Amniotic stem cell (primary cell): ENCODE measurements at places on chromosomes 11 and 22.
A peak's percentile ranks its signal among the peaks of the same experiment; 100 is the strongest.

DNA sequence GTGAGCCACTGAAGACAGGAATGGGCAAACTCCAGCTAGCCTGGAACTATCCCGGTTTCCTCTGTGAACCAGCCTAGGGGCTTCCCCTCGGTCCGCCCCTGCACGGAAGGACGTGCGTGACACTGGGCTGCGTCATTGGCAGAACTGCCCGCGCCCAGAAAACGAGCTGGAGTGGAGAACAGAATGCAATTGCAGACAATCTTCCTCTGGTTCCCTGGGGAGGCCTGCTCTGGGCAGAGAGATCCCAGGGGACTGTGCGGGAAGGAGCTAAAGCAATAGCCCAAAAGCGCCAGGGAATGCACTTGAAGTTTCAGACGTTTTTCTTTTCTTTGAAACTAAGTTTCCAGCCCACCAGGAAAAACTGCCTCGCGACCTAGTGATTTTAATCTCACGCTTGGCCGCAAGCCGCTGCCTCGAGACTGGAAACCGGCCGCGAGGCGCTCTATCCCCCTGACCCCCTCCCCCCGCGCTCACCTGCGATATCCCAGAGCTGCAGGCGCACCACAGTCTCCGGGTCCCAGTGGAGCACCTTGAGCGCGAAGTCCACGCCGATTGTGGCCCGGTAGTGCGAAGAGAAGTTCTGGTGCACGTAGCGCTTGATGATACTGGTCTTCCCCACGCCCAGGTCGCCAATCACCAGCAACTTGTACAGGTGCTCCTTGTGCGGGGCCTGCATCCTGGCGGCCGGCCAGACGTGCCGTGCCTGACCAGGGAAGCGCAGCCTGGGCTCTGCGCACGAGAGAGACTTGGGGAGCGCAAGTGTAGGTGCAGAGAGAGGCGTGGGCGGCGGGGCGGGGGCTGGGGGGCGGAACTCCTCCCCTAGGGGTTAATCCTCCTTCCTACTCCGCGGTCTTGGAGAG, at the start of gene RAB38:
RAB38 (minus strand) TSS at position 735 of the 860 bp plus-strand sequence; CDS start at position 676, 59 bp downstream.
- peak; percentile 58 for DNase-seq

DNA sequence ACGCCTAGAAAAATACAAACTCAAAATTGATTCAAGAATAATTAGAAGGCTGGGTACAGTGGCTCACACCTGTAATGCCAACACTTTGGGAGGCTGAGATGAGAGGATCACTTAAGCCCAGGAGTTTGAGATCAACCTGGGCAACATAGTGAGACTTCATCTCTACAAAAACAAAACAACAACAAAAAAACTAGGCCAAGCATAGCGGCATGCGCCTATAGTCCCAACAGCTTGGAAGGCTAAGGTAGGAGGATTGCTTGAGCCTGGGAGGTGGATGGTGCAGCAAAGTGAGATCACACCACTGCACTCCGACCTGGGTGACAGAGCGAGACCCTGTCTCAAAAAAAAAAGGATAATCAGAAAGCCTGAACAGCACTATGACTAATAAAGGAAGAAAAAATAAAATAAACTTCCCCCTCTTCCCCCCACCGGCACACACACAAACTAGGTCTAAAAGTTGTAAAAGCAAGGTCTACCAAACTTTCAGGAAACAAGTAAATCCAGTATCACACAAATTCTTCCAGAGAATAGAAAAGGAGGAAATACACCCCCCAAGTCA, 35.8 kb downstream of the RRAS2 start:
- no peak for DNase-seq

DNA sequence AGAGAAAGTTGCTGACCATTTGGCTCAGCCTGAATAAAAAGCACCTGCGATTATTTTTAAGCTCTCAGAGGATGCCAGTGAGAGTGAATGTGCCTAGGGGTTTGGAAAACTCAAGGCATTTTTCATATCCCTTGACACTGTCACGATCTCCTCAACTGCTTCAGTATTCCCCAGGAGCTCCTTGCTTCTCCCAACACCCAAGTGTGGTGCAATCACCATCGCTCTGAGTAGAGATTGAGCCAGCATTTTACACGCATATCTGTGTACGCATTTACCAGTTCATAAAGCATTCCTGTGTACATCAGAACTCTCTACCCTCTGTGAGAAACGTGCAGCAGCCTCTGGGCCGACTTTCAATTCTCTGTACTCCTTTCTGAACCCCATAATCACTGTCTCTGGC, 1.3 kb downstream of the SRRD start:
- DNase-seq = no peak

DNA sequence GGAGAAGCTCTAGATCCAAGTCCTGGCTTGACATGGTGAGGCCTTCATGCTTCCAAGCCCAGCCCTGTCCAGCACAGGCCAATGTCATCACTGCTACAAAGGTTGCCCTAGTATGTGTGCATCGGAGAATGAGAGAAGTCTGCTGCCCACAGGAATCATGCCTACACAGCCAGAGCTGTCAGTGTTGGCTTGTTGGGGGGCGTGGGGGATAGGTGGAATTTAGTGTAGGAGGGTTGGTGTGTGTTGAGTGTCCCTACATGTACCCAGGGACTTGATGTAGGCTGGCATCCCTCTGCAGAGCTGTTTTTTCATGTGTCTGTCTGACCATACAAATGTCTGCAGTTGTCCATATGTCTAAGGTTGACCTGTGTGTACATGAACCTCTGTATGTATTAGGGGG, 37.6 kb downstream of the SLC22A12 start:
- no peak for DNase-seq
